ENCODE measurements at places on chromosomes 7 and 10. TPM values are rescaled to one million over a fixed set of nuclear protein-coding genes. Genes with fewer than 3 reads are reported as not detected.

Gene MRPS16
- 33.9 TPM for total RNA-seq

- peaks cover 13% of the 10 kb centered on the region for H3K4me1 ChIP-seq
- H3K27me3 ChIP-seq: no peaks in the 10 kb centered on the region
- no peak for DNase-seq
Measured at GRCh38 chr10:128866551-128866950, 600.5 kb upstream of the MGMT start.

- H3K27me3 ChIP-seq: no peaks in the 10 kb centered on the region
- H3K4me1 ChIP-seq: no peaks in the 10 kb centered on the region
- no peak for DNase-seq
Measured at GRCh38 chr7:154419344-154419743, 367.1 kb downstream of the DPP6 start.

Gene PDE1C
- 31.8 TPM for total RNA-seq

DNA sequence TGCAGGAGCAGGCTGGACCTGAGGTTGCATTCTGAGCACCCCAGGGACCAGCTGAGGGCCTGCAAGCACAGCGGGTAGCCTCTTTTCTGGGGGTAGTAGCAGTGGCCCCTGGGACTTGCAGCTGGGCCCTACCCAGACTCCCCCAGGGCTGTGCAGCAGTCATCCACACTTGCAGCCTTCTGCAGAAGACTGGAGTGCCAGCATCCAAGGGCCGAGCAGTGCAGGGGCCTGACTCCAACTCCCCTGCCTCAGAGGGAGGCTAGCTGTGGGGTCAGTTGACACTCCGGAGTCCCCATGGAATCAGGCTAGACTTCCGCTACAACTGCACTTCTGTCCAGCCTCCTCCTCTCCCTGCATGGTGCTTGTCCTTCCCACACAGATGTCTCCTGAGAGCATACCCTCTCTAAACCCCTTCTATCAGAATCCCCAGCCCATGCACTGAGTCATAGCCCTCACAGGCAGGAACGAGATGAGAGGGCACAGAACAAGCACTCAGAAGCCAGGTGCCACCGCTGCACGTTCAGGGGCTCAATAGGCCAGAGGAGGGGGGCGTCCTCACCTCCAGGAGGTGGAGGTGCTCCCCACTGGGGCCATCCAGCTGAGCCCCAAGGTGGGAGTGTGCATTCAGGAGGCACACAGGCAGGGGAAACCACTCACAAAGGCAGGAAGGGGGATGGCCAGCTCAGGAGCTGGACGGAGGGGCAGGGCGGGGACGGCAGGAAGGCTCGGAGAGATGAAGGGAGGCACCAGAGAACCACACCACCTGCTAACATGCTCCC, 7.5 kb downstream of the RASGEF1A start:
- H3K4me1 ChIP-seq: no peaks in the 10 kb centered on the region
- no peak overlapping the region for H3K27ac ChIP-seq
- peak; percentile 1 for DNase-seq
- H3K4me3 ChIP-seq: no peak overlapping the region

DNA sequence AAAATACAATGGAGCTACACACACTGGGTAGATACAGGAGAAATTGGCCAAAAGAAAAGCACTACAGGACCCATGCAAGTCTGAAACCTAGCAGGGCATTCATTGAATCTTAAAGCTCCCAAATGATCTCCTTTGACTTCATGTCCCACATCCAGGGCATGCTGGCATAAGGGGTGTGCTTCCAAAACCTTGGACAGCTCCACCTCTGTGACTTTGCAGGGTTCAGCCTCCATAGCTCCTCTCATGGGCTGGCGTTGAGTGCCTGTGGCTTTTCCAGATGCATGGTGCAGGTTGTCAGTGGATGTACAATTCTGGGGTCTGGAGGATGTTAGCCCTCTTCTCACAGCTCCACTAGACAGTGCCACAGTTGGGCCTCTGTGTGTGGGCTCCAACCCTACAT, 626.3 kb upstream of the POT1 start:
- no peak overlapping the region for H3K27ac ChIP-seq
- H3K4me1 ChIP-seq: no peaks in the 10 kb centered on the region
- no peaks in the 10 kb centered on the region for H3K27me3 ChIP-seq

Gene H2BK1
- total RNA-seq: not detected

DNA sequence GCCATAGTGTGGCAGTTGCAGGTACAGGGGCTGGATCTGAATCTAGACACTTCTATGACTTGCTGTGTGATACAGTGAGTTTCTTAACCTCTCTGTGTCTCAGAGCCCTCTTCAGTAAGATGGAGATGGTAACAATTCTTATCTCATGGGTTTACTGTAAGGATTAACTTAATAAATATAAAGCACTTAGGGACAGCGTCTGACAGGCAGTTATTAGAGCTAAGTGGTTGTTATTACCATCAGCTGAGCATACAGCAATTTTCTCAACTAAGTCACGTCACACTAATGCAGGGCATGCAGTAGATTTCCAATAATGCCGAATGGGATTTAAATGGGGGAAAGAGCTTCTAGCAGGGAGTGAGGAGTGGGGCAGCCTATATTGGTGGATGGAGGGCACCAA, 162.6 kb downstream of the SH2D4B start:
- no peaks in the 10 kb centered on the region for H3K27me3 ChIP-seq
- H3K4me1 ChIP-seq: no peaks in the 10 kb centered on the region
- H3K27ac ChIP-seq: no peak overlapping the region

DNA sequence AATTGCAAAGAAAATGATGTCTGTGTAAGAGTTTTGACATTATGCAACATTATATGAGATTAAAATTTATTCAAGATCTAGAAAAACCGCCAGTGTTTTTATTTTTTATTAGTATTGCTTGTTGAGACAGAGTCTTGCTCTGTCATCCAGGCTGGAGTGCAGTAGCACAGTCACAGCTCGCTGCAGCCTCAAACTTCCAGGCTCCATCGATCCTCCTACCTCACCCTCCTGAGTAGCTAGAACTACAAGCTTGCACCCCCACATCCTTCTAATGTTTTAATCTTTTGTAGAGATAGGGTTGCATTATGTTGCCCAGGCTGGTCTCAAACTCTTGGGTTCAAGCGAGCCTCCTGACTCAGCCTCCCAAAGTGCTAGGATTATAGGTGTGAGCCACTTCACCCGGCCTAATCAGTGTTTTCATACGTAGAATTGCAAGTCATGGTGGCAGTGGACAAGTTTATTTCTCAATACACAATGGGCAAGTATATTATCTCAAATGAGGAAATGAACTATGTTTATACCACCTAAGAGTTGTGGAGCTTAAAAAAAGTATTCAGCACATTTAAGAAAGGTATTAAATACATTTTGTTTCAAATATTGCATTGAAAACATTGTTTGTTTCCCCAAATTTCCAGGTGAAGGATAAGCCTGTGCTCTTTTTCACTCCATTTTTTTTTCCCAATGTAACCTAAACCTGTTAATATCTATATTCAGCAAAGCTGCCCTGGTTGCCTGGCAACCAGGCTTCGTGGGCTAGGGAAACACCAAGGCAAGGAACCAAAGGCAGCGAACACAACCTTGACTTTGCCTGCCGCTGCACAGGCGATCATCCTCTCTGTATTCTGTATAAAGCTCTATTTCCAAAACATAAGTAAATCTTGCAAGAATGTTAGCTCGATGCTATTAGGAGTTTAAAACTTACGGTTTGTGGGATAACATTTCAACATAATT, 163.9 kb downstream of the CACNB2 start:
- H3K36me3 ChIP-seq: no peaks in the 10 kb centered on the region
- H3K27ac ChIP-seq: no peak overlapping the region
- no peaks in the 10 kb centered on the region for H3K27me3 ChIP-seq
- DNase-seq: no peak
- no peak overlapping the region for H3K4me3 ChIP-seq
- no peaks in the 10 kb centered on the region for H3K4me1 ChIP-seq

Gene NKX2-3
- total RNA-seq: not detected

Gene TSPAN14
- 143 TPM for total RNA-seq

Gene ACTL6B
- not detected for total RNA-seq

DNA sequence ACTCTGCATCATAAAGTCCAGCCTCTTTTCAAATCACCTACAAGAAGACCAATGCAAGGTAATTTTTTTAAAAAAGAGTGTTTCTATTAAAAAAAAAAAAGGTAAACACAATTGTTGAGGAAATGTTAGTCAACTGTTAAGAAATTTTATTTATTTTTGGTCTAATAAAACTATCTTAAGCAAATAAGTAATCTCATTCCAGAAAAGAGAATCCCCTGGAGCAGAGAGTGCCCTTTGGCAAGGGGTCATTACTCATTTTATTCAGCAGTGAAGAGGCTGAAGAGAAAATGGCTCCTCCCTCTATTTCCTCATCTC, 63.4 kb upstream of the GSDME start:
- DNase-seq: peak; percentile 35
- H3K27me3 ChIP-seq: no peaks in the 10 kb centered on the region
- no peak overlapping the region for H3K4me3 ChIP-seq
- peaks cover 2% of the 10 kb centered on the region for H3K4me1 ChIP-seq
- peak overlapping the region; percentile 25 for H3K27ac ChIP-seq
- H3K36me3 ChIP-seq: no peaks in the 10 kb centered on the region

DNA sequence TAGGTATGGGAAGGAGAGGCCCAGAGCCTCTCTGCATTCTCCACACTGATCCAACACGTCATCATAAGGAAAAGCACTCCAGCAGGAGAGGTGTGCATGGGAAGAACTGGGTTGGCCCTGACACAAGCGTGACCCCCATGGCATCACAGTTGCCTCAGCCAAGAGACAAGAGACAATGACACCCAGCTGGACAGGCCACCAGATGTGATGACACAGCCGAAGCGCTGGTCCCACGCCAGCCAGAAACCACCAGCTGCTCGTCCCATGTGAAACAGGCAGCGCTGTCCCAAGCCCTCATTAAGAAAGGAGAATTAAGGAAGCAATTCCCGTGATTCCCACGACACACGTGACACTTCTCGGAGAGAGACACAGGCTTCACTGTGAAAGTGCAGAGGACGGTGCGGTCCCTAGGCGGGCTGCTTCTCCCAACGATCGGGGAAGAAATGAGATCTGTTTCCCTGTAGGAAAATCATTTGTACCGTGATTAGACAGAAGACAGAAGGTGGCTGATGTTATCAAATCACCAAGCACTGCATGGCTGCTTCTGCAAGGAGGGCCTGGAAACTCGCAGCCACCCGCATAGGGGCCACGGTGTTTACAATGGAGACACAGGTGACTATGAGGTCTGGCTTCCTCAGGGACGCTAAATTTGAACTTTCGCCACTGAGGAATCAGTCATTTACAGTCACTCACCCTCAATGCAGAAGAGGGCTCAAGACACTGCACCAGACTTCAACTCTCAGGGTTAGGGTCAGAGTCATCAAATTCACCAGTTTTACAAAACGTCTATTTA, 74.5 kb downstream of the DIP2C start:
- DNase-seq: no peak
- H3K4me1 ChIP-seq: peaks cover 38% of the 10 kb centered on the region
- H3K27ac ChIP-seq: peak overlapping the region; percentile 59
- no peaks in the 10 kb centered on the region for H3K27me3 ChIP-seq
- H3K36me3 ChIP-seq: no peaks in the 10 kb centered on the region
- no peak overlapping the region for H3K4me3 ChIP-seq

- no peak overlapping the region for H3K4me3 ChIP-seq
- H3K36me3 ChIP-seq: no peaks in the 10 kb centered on the region
- H3K27ac ChIP-seq: no peak overlapping the region
- no peaks in the 10 kb centered on the region for H3K27me3 ChIP-seq
- DNase-seq: no peak
Measured at GRCh38 chr7:77393261-77393660, 22.9 kb downstream of the GSAP start.

DNA sequence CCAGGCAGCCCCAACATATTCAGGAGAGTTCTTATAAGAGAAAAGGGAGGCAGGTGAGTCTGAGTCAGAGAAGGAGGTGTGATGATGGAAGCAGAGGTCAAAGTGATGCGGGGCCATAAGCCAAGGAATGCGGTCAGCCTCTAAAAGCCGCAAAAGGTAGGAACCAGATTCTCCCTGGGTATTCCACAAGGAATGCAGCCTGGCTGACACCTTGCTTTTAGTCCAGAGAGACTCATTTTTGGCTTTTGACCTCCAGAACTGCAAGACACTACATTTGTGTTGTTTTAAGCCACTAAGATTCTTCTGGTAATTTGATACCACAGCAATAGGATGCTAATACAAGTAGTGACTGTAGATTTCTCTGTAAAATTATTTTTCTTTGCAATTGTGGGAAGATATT, 151.5 kb upstream of the EEPD1 start:
- no peaks in the 10 kb centered on the region for H3K27me3 ChIP-seq
- no peaks in the 10 kb centered on the region for H3K4me1 ChIP-seq
- H3K36me3 ChIP-seq: no peaks in the 10 kb centered on the region
- no peak for DNase-seq
- no peak overlapping the region for H3K4me3 ChIP-seq

- DNase-seq: no peak
- peak overlapping the region; percentile 6 for H3K27ac ChIP-seq
- no peak overlapping the region for H3K4me3 ChIP-seq
- no peaks in the 10 kb centered on the region for H3K36me3 ChIP-seq
- no peaks in the 10 kb centered on the region for H3K27me3 ChIP-seq
Measured at GRCh38 chr10:3877211-3878000, 92.4 kb upstream of the KLF6 start.

DNA sequence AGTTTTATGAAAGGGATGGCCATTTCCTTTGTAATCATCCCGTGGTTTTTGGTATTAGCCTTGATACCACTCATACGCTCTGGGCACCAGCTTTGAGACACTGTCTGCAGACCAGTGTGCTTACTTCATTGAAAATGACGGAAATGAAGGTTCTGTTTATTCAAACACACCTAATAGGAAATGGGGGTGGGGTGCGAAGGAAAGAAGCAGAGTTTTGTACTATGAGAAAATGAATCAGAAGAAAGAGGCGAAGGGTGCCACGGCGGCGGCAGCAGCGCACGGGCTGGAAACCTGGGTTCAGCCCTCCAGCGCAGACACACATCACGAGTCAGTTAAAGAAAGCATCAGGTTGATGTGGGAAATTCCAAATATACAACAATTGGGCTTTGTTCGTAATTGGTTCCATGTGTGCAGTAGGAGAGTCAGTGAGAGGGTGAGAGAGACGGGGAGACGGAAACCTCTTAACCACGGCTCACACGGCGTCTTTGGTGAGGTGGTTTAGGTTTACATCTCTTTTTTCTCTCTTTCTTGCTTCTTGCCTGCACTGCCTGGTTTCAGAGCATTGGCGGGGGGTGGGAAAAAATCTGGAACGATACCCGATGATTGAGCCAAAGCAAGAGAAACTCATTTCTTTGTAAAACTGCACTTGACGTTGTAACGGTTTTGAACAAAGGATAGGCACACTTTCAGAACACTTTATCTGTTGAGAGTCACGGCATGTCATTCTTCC, 321.2 kb downstream of the FRMD4A start:
- H3K4me1 ChIP-seq: peaks cover 3% of the 10 kb centered on the region
- H3K27ac ChIP-seq: peak overlapping the region; percentile 53
- H3K4me3 ChIP-seq: peak overlapping the region; percentile 24
- DNase-seq: no peak
- no peaks in the 10 kb centered on the region for H3K36me3 ChIP-seq

Gene BEND7
- total RNA-seq: 25.2 TPM

Gene FGL2
- total RNA-seq: 214 TPM

Gene CC2D2B
- total RNA-seq: 1.8 TPM

- no peak for DNase-seq
- H3K27ac ChIP-seq: no peak overlapping the region
- H3K27me3 ChIP-seq: no peaks in the 10 kb centered on the region
- no peaks in the 10 kb centered on the region for H3K36me3 ChIP-seq
Measured at GRCh38 chr10:61986382-61986781, 84.9 kb downstream of the ARID5B start.
